ENCODE measurements at places on chromosomes 5 and 9.

DNA sequence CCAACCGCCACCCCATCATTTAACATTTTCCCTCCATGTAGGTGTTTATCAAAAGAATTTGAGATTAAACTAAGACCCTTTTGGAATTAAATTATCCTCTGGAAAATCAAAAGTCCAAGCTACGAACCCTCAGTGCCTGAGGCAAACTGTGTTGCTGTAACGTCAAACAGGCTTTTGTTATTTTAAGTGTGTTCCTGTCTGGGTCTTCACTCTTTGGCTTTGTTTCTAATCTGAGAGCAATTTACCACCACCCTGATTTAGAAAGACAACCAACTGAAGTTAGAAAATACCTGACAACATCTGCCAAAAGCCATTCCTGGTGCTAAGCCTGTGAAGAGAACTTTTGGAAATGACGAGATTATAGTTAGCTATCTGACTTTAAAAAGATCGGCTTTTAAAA is 199.9 kb downstream of the DIRAS2 start:
- no peak for DNase-seq

GRCh38 chr9:130122456-130122855 is 49.7 kb upstream of the NCS1 start:
- no peak for DNase-seq

GRCh38 chr9:126108240-126108639 is 218.4 kb upstream of the MVB12B start:
- DNase-seq, result no peak

GRCh38 chr9:121645853-121646807 is 5.3 kb upstream of the DAB2IP start:
- DNase-seq, result no peak

GRCh38 chr5:179620703-179621350 is 2.6 kb downstream of the HNRNPH1 start:
- no peak for DNase-seq

DNA sequence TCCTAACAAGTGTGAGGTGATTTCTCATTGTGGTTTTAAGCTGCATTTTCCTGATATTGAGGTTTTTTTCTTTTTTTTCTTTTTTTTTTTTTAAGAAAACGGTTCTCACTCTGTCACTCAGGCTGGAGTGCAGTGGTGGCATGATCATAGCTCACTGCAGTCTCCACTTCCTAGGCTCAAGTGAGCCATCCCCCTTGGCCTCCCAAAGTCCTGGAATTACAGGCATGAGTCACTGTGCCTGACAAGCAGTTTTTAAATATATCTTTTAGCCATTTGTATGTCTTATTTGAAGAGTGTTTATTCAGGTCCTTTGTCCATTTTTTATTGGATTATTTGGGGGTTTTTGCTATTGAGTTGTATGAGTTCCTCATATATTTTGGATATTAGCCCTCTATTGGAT is 53.8 kb downstream of the GCNT1 start:
- DNase-seq, result no peak

- no peak for DNase-seq
Measured at GRCh38 chr5:119356612-119357188, 881 bp downstream of the TNFAIP8 start.

GRCh38 chr5:155049569-155050383 is 36.2 kb downstream of the KIF4B start:
- no peak for DNase-seq

DNA sequence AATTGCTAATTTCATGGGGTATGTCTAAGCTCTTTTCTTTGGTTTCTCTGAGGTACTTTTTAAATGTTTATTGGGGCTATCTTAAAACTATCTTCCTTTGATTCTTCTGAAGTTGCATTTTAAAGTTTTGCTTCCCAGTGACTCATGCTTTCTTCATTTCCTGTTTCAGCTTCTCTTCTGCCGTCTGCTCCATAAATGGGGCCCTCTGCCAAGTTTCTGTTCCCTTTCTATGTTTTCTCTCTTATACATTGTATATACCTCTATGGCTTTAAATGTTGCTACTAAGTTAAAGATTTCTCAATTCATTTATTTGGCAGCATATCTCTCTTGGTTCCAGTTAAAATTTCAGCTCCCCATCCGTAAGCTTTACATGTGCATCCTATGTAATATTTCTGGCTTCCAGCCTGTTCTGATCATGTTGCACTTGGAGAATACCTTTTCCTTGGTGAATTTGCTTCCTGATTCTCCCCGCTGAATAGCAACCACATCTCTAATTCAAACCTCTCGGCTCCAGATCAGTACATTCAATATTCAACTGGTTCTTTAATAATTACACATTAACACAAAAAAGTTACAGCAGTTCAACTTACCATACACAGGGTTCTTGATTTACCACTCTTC is 125.3 kb downstream of the ST8SIA4 start:
- no peak for DNase-seq

DNA sequence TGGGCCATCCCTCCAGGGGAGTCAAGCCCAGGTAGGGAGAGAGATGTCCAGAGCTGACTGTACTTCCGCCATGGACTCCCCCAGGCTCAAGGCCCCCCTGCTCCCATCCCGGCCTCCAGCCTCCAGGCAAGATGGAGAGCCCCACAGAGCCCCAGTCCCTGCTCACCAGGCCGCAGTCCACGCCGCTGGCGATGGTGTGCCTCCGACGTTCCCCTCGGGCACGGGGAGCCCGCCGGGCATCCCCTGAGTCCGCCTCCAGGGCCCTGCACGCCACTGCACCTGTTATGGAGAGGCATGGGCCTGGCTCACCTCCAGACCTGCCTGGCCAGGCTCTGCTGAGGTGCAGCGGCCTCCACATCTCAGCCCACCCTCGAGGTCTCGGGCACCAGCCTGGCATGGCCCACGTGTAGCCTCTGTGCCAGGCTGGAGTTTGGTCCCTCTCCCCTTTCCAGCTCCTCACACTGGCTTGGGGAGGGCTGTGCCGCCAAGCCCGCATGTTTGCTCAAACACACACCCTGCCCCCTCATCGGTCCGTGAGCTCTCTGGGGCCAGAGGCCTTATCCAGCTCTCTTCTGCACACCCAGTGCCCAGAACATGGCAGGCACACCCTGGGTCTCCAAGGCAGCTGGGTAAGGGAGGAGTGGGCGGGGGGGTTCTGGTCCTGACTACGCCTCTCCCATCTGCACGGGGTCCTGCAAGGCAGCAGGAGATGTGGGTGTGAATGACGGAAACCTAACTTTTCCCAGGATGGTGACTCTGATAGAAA is 4.1 kb downstream of the SAPCD2 start:
- DNase-seq, result no peak

DNA sequence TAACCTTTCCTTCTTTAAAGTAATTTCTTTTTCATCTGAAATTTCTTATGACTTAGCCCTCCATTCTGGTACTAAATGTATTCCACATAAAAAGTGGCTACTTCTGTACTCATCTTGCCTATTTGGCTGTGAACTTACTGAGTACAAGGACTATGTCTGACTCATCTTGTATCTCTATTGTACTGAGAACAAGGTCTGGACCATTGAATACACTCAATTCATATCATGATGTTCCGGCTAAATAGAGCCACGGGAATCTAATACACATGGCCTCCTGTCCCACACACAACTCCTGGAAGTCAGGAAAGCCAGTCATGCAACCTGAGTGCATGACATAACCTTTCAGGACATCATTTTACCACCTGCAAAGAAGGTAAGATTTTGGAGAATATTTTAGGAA is 203.9 kb downstream of the PLK2 start:
- DNase-seq, result no peak

- no peak for DNase-seq
Measured at GRCh38 chr5:107640568-107640967, 30.2 kb downstream of the EFNA5 start.

DNA sequence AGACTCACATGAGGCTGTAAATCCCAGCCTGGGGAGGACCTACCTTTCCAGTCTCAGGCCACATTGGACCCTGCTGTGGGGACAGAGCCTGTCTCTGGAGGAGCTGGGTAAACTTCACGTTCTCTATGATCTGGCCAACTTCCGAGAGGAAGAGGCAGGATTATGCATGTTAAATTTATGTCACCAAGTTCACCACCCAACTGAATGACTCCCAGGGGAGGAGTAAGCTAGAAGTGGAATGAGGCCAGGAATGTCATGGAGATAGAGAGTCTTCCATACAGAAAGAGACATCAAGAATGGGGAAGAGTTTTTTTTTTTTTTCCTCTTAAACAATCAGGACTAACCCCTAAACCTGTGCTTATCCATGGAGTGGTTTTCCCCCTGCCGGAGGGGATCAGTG is 90.3 kb upstream of the PALM2AKAP2 start:
- no peak for DNase-seq

DNA sequence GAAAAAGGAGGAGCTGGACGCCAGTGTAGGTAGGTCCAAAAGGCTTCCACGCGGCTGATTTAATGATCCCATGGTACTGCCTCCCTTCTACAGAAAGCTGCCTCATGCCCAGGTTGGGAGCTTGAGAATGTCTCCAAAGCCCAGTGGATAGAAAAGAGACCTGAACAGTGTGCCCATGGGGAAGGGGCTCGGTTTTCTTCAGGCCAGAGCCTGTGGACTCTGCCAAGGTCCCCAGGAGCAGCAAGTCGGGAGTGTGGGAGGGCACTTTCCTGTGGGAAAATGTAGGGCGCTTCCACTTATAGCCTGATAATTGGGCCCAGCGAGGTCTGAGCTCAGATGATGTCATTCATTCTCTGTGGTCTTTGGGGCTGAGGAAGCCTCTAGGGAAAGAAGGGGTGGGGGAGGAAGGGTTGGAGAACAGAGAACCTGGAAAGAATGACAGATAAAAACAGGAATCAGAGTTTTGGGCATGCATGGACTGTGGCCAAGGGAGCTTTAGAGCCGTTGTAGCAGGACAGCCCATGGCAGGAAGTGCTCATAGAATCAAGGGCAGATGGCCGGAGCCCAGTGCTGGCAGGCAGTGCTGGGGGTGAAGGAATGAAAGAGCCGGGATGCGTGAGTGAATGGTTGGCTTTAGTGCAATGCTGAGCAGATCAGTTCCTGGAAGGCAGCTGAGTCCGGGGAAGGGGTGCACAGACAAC is 42.5 kb upstream of the SH3PXD2B start:
- DNase-seq, result no peak

DNA sequence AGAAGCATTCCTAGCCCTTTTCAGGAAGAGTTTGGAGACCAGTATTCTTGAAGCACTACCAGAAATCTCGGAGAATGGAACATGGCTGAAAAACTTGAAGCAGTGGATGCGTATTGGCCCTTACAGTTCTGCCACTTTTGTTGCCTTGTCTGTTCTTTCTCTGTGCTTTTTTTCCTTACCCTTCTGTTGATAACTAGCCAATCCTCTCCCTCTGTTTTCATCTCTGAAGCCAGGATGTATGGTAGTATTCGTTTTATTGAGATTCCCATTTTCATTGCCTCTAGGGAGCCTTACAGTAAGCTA is 564 bp upstream of the CCNH start:
- DNase-seq, result no peak

- no peak for DNase-seq
Measured at GRCh38 chr9:78918976-78919375, 622.1 kb downstream of the PSAT1 start.

GRCh38 chr9:114108016-114108833 is 9.1 kb upstream of the KIF12 start:
- peak; percentile 20 for DNase-seq

GRCh38 chr5:150582241-150583109 is 58.0 kb upstream of the SYNPO start:
- DNase-seq, result no peak

- no peak for DNase-seq
Measured at GRCh38 chr5:16521521-16522483, 56.2 kb upstream of the ZNF622 start.

DNA sequence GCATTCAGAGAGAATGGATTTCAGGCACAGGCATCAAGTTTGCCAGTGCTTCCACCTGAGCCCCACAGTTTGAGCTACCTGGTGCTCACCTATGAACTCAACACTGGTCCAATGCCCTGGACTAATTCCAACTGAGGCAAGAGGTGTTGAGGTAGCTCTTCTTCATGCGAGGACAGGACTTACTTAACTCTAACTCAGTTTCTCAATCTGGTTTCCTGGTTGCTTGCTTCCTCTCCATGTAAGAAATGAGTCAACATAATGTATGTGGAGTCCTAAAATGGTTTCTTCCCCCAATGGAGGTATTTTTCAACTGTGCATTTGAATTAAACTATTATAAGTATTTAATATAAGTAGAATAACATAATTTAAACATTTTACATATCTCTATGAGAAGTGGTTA is 523.6 kb upstream of the DAB2 start:
- no peak for DNase-seq

GRCh38 chr5:32837211-32837610 is 126.1 kb downstream of the NPR3 start:
- DNase-seq, result no peak

- no peak for DNase-seq
Measured at GRCh38 chr5:131581702-131582101, 53.3 kb downstream of the RAPGEF6 start.

- DNase-seq, result no peak
Measured at GRCh38 chr5:170168002-170168401, 62.3 kb downstream of the FOXI1 start.

- no peak for DNase-seq
Measured at GRCh38 chr5:162067162-162067561, 411 bp upstream of the GABRG2 start.

GRCh38 chr5:111756581-111757354 is at the start of gene NREP:
TSS of gene NREP (minus strand) at chr5:111757194. CDS start at chr5:111755772, 1,422 bp downstream.
- DNase-seq, result no peak

DNA sequence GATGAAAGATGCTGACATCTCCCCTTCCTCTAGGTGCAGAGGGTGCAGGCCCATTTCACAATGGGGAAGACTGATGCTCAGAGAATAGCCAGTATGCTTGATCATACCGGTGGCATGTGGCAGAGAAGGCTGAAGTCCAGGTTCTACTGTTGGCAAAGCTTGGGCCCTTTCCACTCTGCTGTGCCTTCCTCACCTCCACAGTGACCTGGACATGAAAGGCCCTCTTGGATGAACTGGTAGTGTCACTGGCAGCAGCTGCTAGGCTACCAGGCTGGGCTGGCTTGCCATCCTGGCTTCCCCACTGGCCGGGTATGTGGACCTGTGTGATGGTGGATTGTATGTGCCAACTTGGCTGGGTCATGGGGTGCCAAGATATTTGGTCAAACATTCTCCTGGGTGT is 92.0 kb downstream of the GADD45G start:
- DNase-seq, result no peak

DNA sequence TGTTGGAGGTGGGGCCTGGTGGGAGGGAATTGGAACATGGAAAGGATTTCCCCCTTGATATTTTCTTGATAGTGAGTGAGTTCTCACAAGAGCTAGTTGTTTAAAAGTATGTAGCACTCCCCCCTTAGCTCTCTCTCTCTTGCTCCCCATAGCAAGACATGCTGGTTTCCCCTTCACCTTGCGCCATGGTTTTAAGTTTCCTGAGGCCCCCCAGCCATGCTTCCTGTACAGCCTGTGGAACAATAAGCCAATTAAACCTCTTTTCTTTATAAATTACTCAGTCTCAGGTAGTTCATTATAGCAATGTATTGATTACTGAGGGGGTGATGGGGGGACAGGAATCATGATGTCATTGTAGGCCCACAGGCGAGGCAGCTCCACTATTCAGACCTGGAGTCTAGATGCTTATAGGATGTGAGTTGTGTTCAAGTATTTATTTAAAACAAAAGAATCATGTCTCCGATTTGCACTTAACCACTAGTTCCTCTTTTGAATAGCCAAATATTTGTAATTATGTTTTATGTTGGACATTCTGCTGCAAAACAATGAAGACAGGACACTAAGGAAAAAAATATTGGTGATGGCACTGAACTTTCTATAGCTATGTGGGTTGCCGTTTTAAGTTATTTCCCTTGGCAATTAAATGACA is 156.6 kb downstream of the TMEM38B start:
- DNase-seq, result no peak

- peak; percentile 62 for DNase-seq
Measured at GRCh38 chr9:127921557-127922120, 4.8 kb upstream of the ST6GALNAC4 start.
